Aorta (tissue), 5 donors: ENCODE measurements at places on chromosomes 4 and X. TPM values are rescaled to one million over a fixed set of nuclear protein-coding genes. Genes with fewer than 3 reads are reported as not detected.

DNA sequence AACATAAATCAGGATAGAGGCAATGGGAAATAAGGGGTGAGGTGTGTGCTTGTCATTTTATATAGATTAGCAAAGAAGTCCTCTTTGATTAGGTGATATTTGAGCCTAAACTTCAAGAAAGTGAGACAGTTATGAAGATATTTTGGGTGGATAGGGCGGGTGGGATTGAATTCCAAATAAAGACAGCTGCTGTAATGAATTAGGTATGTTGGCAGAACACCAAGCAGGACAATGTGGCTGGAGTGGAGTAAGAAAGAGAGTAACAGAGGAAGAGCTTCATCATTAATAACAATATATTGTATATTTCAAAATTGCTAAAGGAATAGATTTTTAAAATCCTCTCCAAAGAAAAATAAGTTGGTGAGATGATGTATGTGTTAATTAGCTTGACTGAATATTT lies 91.0 kb upstream of the CENPE start:
- H3K4me1 ChIP-seq: no peaks in the 10 kb centered on the region
- H3K4me3 ChIP-seq: no peak overlapping the region
- no peak overlapping the region for H3K27ac ChIP-seq
- no peak for DNase-seq
- H3K36me3 ChIP-seq: no peaks in the 10 kb centered on the region

LPAR4 gene
- total RNA-seq: 0.62 TPM

DNA sequence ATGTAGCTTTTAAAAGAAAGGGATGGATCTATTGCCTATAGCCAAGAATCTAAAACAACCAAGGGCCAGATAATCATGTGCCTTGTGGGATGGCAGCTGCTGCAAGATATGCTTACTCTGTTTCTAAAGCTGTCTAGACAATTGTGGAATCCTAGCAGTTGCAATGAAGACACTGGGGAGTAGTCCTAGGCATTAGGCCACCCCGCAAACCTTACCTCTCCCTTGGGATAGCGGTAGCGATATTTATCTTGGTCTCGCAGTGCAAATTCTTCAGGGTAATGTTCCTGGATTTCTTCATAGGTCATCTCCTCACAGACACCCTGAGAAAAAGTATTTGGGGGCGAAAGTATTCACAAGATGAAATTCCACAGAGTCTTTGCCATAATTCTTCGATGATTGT lies 24.6 kb downstream of the TRO start:
- no peak overlapping the region for H3K4me3 ChIP-seq
- no peak overlapping the region for H3K27ac ChIP-seq
- no peaks in the 10 kb centered on the region for H3K27me3 ChIP-seq
- H3K4me1 ChIP-seq: no peaks in the 10 kb centered on the region
- no peak for DNase-seq

DNA sequence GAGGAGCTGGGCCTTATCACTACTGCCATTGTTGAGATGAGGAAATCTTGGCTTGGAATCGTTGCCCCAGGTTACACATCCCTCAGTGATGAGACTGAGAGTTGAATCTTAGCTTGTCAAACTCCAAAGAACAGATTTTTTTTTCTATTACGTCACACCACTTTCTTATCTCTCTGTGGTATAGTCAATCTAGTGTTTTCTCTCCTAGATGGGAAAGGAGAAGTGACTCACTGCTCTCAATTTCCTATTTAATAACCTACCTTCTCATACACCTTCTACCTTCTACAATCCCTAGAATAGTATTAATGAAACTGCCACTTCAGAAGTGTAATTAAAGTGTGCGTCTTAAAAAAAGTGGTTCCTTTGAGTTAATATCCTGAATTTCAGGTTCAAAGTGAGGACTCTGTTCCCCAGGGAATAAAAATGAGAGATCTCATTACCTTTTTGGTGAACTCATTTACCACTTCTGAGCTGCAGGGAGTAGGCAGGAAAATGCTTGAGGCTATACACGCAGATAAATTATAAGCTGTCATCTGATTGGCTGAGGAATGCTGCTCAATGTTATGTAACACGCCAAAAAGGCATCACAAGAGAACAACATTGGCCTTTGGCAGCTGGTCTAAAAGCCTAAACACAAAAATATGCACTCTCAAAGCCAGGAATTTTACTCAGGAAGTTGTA lies 59.3 kb downstream of the MAD2L1 start:
- H3K4me3 ChIP-seq: no peak overlapping the region
- no peaks in the 10 kb centered on the region for H3K4me1 ChIP-seq
- DNase-seq: no peak
- H3K36me3 ChIP-seq: no peaks in the 10 kb centered on the region

DNA sequence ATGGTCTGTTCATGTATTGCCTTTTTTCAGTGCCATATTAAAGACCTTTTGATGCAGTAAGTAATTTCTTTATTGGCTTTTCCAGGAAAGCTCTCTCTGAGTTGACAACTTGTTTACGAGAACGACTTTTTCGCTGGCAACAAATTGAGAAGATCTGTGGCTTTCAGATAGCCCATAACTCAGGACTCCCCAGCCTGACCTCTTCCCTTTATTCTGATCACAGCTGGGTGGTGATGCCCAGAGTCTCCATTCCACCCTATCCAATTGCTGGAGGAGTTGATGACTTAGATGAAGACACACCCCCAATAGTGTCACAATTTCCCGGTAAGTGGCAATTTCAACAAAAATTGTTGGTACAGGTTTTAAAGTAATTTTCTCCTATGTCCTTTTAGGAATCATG lies 148.0 kb downstream of the STIM2 start:
- H3K27me3 ChIP-seq: no peaks in the 10 kb centered on the region
- no peak overlapping the region for H3K27ac ChIP-seq
- H3K36me3 ChIP-seq: no peaks in the 10 kb centered on the region
- no peak overlapping the region for H3K4me3 ChIP-seq

PABPC1L2A gene
- not detected for total RNA-seq

WDR44 gene
- total RNA-seq: 21.2 TPM

DNA sequence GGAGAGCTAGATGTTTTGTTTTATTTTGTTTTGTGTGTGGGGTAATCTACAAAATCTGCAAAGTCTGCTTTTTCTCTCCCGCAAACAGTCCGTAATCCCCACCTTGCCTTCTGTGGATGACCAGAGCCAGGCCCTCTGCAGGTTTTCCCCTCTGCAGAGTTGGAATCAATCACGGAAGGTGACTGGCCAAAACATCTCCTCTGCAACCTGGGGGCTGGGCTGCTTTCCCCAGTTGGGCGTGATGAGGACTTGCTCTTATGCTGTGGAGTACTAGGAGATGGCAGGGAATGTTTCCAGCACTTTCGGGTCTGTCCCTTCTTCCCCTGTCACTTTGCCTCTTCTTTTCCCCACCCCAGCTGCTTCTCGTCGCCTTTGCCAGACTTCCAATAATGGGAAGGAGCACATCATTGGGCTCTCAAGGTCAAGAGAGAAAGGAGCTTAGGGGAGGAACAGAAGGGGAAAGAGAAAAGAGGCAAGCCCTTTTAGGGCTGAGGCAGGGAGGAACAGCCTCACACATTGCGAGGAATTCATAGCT lies 1.1 kb downstream of the TMEM35A start:
- no peak for DNase-seq
- no peaks in the 10 kb centered on the region for H3K36me3 ChIP-seq
- H3K27me3 ChIP-seq: no peaks in the 10 kb centered on the region
- H3K4me1 ChIP-seq: no peaks in the 10 kb centered on the region
- H3K4me3 ChIP-seq: peak overlapping the region; percentile 63
- no peak overlapping the region for H3K27ac ChIP-seq

DNA sequence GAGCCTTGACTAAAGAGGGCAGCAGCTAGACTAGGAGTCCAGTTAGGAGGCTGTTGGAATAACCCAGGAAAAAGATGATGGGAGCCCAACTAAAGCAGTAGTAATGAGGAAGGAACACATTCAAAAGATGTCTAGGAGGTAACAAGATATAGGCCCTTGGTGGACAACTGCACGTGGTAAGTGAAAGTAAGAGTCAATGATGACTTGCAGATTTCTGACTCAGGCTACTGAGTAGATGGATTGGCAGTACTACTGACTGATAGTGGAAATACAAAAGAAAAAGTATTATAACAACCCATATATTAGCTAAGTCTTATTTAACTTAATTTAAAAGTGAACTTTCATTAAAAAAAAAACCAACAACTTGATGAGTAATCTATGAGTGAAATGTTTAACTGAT lies 74.0 kb downstream of the PAK3 start:
- H3K27ac ChIP-seq: no peak overlapping the region
- no peaks in the 10 kb centered on the region for H3K36me3 ChIP-seq
- no peak for DNase-seq
- H3K27me3 ChIP-seq: no peaks in the 10 kb centered on the region
- no peak overlapping the region for H3K4me3 ChIP-seq

DNA sequence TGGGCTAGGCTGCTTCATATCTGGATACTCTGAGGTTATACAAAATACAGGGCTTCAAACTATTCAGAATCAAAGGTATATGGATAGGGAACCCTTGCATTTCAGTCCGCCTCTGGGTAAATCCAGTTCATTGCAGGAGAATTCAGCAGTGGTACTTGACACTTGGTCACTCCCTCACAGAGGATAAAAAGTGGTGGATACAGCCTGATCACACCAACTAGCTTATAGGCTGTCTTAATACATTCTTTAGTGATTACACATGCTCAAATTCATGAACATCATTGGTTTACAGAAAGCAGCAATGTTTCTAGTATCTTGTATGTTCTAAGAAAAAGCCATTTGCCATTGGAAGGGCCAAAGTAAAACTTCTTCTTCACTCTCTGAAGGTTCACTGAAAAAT lies 104.8 kb upstream of the PDE5A start:
- peak overlapping the region; percentile 70 for H3K27ac ChIP-seq
- DNase-seq: no peak
- no peaks in the 10 kb centered on the region for H3K36me3 ChIP-seq
- H3K27me3 ChIP-seq: no peaks in the 10 kb centered on the region
- peaks cover 9% of the 10 kb centered on the region for H3K4me1 ChIP-seq
- H3K4me3 ChIP-seq: no peak overlapping the region

MAB21L2 gene
- total RNA-seq: 0.16 TPM

DNA sequence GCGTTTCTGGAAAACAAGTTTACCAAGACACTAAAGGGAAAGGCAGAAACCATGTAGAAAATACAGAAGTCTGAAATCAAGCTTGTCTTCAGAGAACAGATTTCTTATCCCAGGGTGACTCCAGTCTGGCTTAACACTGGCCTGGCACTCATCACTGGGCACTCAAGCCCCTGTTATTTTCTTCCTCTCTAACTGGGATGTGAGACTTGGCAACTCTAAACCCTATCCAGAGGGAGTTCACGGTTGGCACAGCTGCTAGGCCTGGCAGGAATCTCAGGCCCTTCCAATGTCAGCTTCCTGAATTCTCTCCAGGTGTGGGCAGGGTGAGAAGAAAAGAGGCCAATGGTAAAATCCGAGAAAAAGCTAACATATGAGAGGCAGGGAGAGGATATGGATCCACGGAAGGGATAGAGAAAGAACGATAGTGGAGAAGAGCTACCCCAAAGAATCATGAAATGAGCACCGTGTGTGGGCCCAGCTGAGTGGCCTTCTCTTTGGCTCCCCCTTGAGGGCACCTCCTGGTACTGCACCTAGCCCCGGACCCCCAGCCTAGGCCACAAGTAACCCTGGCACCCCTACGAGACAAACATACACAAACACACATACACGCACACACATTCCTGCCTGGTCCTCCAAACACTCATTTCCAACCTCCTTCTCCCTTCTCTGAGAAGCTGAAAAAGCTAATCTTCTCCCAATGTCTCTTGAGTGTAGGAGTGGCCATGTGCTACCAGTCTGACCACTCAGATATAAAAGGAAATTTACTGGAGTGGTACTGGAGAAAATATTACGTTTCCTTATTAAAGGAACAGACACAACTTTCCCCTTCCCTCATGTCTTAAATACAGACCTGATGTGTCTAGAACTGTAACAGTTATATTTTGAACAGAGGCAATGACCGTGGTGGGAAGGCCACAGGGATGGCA lies 16.6 kb upstream of the PTCHD1 start:
- DNase-seq: no peak
- H3K27ac ChIP-seq: no peak overlapping the region
- no peaks in the 10 kb centered on the region for H3K27me3 ChIP-seq
- no peaks in the 10 kb centered on the region for H3K4me1 ChIP-seq

DNA sequence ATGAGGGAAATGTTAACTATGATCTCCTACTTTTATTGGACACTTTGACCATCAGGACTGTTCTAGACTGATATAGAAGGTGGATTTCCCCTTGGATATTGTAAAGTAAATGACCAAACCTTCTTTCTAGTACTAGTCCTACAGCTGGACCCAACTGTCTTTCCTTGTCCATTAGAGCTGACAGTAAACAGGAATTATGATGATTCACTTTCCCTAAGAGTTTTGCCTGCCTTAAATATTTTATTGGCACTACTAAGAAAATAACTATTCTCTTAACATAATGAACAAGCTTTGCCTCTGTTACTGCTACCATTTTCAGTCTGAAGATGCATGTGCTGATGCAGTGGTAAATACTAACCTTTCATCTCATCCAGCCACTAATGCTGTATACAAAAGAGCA lies 915.4 kb downstream of the CENPC start:
- no peaks in the 10 kb centered on the region for H3K4me1 ChIP-seq
- DNase-seq: no peak
- no peaks in the 10 kb centered on the region for H3K27me3 ChIP-seq
- no peaks in the 10 kb centered on the region for H3K36me3 ChIP-seq
- H3K27ac ChIP-seq: no peak overlapping the region

GRCh38 chr4:77012726-77013125 lies 63.1 kb downstream of the CCNI start:
- no peaks in the 10 kb centered on the region for H3K27me3 ChIP-seq
- peaks cover 3% of the 10 kb centered on the region for H3K36me3 ChIP-seq
- DNase-seq: no peak
- H3K27ac ChIP-seq: no peak overlapping the region
- no peaks in the 10 kb centered on the region for H3K4me1 ChIP-seq

AREG gene
- 0.57 TPM for total RNA-seq

GRCh38 chr4:37662861-37663390 lies 23.2 kb downstream of the RELL1 start:
- H3K4me1 ChIP-seq: peaks cover 9% of the 10 kb centered on the region
- no peak overlapping the region for H3K27ac ChIP-seq
- DNase-seq: no peak
- no peaks in the 10 kb centered on the region for H3K27me3 ChIP-seq
- no peak overlapping the region for H3K4me3 ChIP-seq

- H3K36me3 ChIP-seq: no peaks in the 10 kb centered on the region
- H3K4me3 ChIP-seq: no peak overlapping the region
- no peaks in the 10 kb centered on the region for H3K27me3 ChIP-seq
- H3K27ac ChIP-seq: no peak overlapping the region
These were observed 201.1 kb downstream of the ARHGAP24 start for GRCh38 chr4:85676050-85676425.

- H3K27me3 ChIP-seq: no peaks in the 10 kb centered on the region
- no peaks in the 10 kb centered on the region for H3K4me1 ChIP-seq
These were observed 465 bp downstream of the HAUS7 start for GRCh38 chrX:153469811-153470410.

JADE3 gene
- total RNA-seq: 6.1 TPM
